ENCODE measurements at places on chromosomes 1 and 21. TPM values are rescaled to one million over a fixed set of nuclear protein-coding genes. Genes with fewer than 3 reads are reported as not detected.
A peak's percentile ranks its signal among the peaks of the same experiment; 100 is the strongest.

Gene GSTM1
- total RNA-seq = 48.8 TPM

Gene IFNLR1
- total RNA-seq = 13.0 TPM

DNA sequence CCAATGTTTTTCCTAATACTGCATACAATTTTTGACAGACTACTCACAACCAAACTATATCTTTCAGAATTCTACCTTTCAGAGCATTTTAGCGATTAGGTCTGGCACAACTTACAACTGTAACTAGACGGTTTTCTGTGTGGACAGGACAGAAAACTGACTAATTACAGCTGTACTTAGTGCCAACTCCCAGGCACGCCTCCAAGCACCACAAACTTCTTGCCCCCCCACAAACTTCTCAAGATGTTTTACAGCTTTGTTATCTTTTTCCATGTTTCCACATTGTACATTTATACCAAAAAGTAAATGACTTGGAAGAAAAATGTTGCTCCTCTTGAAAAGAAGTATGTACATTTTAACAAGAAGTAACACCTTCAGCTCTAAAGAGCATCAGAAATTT lies 13.8 kb downstream of the LYST start:
- no peaks in the 10 kb centered on the region for H3K36me3 ChIP-seq
- DNase-seq = no peak
- peaks cover 40% of the 10 kb centered on the region for H3K27me3 ChIP-seq
- no peak overlapping the region for H3K4me3 ChIP-seq

GRCh38 chr1:5009376-5010065 lies 355.1 kb downstream of the AJAP1 start:
- peaks cover 15% of the 10 kb centered on the region for H3K27me3 ChIP-seq
- H3K36me3 ChIP-seq = no peaks in the 10 kb centered on the region
- no peak overlapping the region for H3K4me3 ChIP-seq
- H3K27ac ChIP-seq = no peak overlapping the region

DNA sequence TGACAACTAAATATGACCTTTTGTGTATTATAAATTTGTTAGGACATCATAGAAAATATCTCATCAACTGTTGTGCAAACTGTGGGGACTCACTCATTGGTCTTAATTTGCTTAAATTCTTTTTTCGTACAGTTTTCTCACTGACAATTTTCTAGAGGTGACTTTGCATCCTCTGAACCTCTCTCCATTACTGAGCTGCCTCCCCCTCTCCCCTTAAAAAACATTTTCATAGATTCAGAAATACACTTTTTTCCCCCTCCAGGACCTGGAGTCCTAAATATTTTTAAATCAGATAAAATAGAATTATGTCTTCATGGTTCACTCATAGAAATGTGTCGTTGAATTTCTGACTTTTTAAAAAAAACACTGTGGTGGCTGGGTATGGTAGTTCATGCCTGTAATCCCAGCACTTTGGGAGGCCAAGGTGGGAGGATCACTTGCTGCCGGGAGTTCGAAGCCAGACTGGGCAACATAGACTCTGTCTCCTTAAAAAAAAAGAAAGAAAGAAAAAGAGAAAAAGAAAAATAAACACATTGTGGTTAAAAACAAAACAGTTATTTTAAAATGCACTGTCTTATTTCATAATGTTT lies 1.5 kb downstream of the CNST start:
- peak overlapping the region; percentile 98 for H3K4me3 ChIP-seq
- peaks cover 21% of the 10 kb centered on the region for H3K4me1 ChIP-seq
- H3K36me3 ChIP-seq = peaks cover 2% of the 10 kb centered on the region
- H3K27me3 ChIP-seq = no peaks in the 10 kb centered on the region
- no peak for DNase-seq
- H3K27ac ChIP-seq = peak overlapping the region; percentile 98

GRCh38 chr1:21933397-21934248 lies 3.5 kb downstream of the HSPG2 start:
- DNase-seq = no peak
- H3K4me1 ChIP-seq = peaks cover 71% of the 10 kb centered on the region
- H3K4me3 ChIP-seq = peak overlapping the region; percentile 24
- H3K27ac ChIP-seq = peak overlapping the region; percentile 89
- H3K36me3 ChIP-seq = no peaks in the 10 kb centered on the region
- no peaks in the 10 kb centered on the region for H3K27me3 ChIP-seq
